ENCODE measurements at places on chromosomes 2 and 18.

DNA sequence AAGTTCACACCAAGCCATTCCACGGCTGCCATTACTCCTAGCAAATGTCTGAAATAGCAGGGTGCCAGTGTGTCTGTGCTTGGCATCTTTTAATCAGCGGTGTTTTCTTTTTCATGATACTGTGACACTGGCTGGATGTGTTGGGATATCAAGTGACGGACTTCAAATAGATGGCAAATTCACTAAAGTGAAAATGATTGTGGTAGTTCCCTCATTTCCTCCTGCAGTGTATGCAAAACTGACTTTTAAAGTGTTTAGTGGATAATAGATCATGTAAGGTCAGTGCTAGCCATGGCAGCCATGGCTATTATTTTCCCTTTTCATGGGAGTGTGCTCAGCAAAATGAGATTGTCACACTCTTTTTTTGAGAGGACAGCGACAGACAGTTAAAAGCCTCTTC lies 261.5 kb upstream of the SIX3 start:
- no peak for DNase-seq

DNA sequence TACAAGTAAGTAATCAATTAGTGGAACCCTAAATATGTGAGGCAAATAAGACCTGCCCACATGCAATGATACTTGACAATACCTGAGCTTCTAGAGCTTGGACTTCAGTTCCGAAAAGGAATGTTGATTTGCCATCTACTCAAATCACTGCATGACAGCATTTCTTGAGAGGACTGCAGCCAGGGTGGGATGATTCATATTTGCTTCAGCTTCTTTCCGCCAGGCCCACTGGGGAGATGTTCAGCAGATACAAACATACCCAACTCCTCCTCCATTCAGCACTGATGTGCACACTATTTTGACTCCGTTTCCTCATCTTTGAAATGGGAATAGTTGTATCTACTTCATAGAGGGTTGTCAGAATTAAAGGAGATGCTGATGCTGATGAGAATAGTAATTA lies 28.8 kb upstream of the TMEM177 start:
- no peak for DNase-seq

DNA sequence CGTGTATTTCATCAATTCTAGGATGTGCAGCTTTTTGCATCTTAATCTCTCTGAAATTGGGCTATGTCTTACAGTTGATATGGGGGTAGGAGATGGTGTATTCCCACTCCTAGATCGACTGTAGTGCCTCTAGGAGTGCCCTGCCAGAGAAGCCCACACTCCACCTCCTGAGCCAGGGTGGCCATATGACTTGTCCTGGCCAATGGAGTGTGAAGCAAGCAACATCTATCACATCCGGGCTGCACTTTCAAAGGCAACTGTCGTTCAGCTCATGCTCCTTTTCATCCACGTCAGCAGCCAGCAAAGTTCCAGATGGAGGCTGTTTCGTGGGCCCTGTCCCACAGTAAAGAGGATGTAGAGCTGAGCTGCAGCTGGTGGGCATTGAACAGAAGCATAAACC lies 149.4 kb upstream of the SLC1A4 start:
- DNase-seq: no peak

DNA sequence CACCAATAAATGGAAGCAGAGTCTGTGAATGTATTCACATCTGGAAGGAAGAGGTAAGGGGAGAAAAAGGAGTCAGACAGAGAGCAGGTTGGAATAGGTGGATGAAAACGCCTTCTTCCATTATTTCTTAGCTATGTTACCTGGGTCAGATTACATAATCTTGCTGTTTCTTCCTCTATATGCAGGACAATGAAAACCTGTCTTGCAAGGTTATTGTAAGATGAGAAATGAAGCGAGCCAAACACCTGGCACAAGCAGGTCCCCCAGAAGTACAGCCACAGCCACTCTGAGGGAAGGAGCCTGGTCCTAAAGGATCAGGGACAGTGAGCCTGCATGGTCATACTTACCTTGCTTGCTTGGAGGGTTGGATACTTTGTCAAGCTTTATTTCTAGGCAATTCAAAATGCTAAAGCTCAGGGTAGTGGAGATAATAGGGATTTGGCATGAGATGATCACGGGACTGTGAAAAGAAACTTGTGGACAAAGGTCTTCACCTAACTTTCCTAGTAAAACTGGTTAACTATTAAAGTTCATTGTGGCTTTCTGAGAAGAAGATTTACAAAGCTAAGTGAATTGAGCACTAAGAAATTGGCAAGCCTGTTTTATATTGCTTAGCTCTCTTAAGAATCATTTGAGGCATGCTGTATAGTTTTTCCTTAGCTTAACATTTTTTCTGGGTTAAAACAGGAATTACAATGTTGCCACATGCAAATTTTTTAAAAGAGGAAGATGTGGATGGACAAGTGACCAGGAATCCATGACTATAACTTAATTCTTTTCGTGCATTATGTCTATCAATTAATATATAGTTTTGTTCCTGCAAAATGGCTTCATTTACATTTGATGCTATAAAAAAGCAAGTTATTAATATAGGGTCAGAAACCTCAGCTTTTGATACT lies 15.7 kb upstream of the PLA2R1 start:
- DNase-seq: no peak

DNA sequence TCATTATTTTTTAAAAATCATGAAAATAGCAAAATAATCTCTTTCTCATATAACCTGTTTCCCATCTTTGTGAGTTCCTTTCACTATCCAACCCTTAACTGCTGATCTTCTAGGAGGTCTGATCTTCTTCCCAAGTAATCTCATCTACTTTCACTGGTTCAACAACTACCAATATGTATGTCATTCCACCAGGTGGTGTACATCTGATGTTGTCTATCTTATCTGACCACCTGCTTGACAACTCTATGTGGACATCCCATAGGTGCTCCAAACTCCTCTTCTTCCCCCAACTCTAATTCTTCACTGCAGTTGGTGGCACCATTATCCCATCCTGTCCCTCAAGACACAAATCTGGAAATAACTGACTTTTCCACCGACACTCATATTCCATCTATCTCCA lies 62.5 kb downstream of the FAM228A start:
- no peak for DNase-seq

- DNase-seq: no peak
Observed at GRCh38 chr2:44778221-44778654, 163.3 kb upstream of the SIX3 start.

DNA sequence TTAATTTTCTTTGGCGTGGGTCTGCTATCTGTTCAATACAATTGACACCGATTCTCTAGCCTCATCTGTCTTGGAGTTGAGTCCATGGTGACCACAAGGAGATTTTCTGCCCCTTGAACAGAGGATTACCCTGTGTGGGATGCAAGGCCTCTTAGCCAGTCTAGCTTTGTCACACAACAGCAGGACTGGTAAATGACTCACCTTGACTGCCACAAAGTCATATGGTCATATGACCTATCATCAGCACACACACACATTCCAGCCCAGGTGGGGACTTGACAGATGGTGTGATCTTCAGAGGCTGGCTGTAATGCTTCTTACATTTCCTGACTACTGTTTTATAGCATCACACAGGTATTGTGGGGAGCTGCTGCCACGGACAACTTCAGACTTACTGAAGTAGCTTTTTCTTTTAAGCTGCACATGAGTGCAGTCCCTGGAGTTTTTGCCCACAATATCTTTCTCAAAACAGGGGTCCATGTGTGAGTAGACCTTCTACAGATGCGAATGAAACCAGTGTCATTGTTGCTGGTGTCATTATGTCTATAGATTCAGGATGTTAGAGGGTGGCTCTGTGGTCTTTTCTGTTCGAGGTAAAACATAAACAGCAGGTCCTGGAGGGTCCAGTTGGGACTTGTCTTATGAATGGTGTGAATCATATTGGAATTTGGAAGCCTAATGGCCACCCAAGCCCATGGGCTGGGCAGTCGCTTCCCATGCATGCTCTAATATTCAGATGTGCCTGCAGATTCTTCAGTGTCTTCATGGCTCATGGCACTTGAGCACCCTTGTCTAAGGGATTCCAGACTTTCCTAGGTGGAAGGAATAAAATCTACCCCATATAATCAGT lies 18.6 kb upstream of the ACOXL start:
- DNase-seq: no peak

GRCh38 chr2:121721926-121722325 lies 14.7 kb downstream of the NIFK start:
- no peak for DNase-seq
